ENCODE measurements at places on chromosomes 12 and 14.
A peak's percentile ranks its signal among the peaks of the same experiment; 100 is the strongest.

GRCh38 chr12:68190301-68190700 lies 30.8 kb upstream of the IFNG start:
- DNase-seq, result no peak

DNA sequence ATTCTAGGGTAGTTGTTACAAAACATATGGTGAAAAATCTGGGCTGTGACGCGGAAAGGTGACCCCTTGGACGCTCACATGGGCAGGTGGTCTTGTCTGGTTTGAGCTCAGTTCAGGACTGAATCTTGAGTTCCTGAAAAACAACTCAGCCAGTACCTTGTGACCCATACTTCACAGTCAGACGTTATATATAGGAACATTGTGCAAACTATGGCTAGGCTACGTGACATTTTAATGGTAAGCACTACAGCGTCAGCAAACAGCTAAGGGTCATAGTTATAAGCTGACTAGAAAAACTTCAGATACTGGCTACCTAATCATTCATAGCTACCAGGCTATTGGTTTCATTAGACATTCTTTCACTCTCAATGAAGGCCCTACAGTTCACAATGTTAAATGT lies 14.8 kb upstream of the EDDM3A start:
- DNase-seq, result no peak

DNA sequence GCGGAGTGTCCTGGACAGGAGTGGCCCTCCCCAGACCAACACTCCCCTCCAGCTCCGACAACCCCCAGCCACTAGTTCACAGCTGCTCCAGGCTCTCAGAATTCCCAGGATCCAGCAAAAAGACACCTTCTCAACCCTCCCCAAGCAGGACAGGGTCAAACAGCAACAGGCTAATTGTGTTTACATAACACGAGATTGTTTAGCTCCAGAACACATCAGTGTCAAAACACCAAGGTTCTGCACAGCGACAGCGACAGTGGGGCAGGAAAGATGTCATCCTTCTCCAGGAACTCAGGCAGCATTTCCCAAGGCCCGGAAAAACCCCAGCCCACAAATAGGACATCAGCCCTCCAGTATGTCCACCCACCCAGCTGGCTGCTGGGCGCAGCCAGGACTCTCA lies 16.5 kb downstream of the ITPK1 start:
- no peak for DNase-seq

GRCh38 chr14:52235866-52236510 lies 31.5 kb upstream of the PTGDR start:
- no peak for DNase-seq

GRCh38 chr12:88035907-88036289 lies 6.7 kb upstream of the C12orf50 start:
- DNase-seq, result no peak

DNA sequence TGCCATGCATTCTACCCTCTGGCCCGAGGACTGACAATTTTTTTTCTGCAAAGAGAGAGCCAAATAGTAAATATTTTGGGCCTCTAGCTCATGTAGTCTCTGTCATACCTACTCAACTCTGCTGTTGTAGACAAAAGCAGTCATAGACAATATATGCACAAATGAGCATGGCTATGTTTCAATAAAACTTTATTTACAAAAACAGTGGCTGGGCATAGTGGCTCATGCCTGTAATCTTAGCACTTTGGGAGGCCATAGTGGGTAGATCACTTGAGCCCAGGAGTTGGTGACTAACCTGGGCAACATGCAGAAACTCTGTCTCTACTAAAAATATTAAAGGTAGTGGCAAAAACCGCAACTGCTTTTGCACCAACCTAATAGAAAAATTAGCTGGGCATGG lies 153.7 kb upstream of the BTG1 start:
- DNase-seq, result no peak

DNA sequence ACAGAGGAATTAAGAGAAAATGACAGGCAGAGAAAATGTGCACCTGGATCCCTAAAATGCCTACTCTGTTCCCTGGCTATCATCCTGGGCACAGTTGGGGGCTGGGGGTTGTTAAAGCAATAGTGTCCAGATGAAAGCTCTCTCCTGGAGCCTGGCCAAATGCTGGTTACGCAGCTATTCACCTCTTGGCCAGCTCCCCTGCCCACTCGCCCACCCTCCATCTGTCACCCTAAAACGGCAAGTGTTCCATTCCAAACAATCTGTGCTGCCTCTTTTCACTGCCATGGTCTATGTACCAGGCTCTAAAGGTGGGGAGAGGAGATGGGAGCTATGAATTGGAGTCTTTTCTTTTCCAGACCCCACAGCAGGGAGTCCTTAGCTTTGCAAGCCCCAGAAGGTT lies 24.7 kb upstream of the NPFF start:
- no peak for DNase-seq

DNA sequence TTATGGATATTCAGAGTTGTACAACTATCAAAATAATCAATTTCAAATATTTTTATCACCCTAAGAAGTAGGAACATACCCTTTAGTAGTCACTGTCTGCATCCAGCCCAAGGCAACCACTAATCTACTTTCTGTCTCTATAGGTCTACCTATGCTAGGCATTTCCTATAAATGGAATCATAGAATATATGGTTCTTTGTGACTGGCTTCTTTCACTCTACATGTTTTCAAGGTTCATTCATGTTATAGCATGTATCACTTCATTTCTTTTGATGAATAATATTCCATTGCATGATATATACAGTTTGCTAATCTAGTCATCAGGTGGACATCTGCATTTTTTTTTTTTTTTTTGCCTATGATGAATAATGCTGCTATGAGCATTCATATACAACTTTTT lies 112.4 kb downstream of the PPP1R12A start:
- no peak for DNase-seq

DNA sequence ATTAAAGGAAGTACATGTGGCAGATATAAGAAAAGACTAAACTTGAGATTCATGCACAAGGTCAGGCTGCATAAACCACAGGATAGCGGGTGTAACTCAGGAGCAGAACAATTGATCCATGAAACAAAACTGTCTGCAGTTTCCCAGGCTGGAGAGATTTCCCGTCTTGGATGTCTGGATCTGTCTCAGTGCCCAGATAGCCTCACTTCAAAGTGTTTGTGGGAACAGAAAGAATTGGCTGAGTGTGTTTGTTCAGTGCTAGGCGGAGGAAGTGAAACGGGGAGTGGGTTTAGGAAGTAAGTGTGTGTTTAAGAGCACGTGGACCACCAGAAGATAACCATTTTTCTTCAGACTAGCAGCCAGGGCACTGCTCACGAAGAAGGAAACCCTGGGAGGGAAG lies 1.4 kb upstream of the RNASE10 start:
- DNase-seq, result no peak

- peak; percentile 97 for DNase-seq
Measured at GRCh38 chr12:124422570-124423523, 128.0 kb downstream of the RFLNA start.

GRCh38 chr14:53943751-53944083 lies 12.9 kb downstream of the BMP4 start:
- DNase-seq, result no peak

GRCh38 chr14:80570930-80571298 lies 359.6 kb upstream of the DIO2 start:
- DNase-seq, result no peak

DNA sequence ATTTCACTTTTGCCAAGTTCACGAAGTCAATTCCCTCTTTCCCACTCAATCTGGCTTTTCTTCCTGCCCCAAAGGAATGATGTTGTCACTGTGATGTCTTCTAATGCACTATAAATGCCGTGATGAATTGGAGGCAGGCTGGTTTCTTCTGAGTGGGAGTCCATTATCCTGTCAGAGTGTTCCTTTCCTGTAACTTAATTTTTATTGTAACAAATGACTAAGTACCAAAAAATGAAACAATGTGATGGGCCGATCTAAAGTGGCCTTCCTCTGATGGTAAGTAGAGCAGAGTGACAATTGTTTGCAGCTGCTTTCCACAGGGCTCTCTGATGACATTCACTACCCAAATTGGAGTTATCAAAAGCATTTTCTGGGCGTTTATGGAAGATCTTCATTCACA lies 22.2 kb downstream of the TMEM30B start:
- DNase-seq, result peak; percentile 69

- peak; percentile 70 for DNase-seq
Measured at GRCh38 chr12:120534703-120535655, 823 bp downstream of the RNF10 start.

GRCh38 chr12:112188130-112188830 lies 62.9 kb downstream of the TRAFD1 start:
- DNase-seq, result no peak

GRCh38 chr12:110913119-110914056 lies 7.0 kb downstream of the MYL2 start:
- no peak for DNase-seq

GRCh38 chr12:105474672-105475071 lies 144.2 kb downstream of the C12orf75 start:
- peak; percentile 54 for DNase-seq

- DNase-seq, result peak; percentile 9
Measured at GRCh38 chr14:103846543-103847450, 578 bp downstream of the PPP1R13B start.

- no peak for DNase-seq
Measured at GRCh38 chr12:38949363-38949762, 44.0 kb upstream of the CPNE8 start.

- DNase-seq, result peak; percentile 92
Measured at GRCh38 chr14:59278111-59278510, 89.6 kb downstream of the DAAM1 start.

DNA sequence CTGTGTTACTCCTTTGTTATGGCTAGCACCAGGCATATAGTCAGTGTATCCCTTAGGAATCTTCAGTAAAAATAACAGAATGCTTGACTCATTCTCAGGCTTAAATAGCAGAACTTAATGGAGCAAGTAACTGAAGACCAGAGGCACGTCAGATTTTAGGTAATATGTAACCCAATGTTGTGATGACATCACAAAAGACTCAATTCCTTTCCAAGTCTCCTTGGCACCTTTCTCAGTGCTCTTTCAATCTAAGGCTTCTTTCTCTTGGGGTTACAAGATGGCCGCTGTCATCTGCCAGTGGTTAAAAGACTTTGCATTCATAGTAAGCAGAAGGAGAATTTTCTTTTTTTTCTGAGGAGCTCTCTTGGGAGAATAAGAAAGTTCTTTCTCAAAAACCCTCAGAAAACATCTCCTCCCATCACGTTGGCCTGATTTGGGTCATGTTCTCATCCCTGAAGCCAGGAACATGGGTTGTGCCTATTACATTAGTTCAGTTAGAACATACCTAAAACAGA lies 33.4 kb upstream of the DCN start:
- DNase-seq, result peak; percentile 82

- no peak for DNase-seq
Measured at GRCh38 chr12:22715254-22715653, 90.3 kb downstream of the ETNK1 start.

GRCh38 chr12:92369636-92370035 lies 224.0 kb upstream of the BTG1 start:
- DNase-seq, result peak; percentile 23

DNA sequence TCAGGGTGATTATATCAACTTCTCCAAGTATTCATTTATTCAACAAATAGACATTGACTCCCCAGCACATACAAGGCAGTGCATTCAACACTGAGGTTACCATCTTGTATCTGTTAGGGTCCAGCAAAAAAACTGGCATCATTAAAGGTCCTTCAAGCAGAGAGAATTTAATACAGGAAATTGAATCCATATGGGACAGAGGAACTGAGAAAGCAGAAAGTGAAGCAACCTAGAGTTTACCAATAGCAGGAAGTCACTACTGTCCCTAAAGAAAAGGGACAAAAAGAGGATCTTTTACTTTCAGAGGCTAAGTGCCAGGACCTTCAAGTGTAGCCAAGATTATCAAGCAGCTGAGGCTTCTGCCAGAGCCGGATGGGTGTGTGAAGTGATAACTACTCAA lies 237.8 kb upstream of the TBX3 start:
- DNase-seq, result no peak

DNA sequence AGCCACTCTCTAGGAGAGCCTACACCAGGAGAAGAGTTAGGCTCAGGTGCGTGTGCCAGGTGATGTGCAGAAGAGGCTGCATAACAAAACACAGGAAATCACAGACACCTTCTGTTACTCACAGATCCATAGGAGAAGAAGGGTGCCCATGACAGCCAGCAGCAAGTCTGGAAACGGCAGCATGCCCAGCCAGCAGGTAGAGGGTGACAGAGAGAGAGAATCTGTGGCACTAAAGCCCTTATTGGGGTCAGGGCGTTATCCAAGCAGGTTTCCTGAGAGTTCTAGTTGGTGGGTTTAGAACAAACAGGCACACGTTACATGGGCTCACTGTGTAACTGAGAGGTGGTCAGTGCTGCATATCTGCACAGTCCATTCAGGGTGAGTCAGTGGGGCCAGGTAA lies 14.9 kb upstream of the SLC8A3 start:
- DNase-seq, result no peak

DNA sequence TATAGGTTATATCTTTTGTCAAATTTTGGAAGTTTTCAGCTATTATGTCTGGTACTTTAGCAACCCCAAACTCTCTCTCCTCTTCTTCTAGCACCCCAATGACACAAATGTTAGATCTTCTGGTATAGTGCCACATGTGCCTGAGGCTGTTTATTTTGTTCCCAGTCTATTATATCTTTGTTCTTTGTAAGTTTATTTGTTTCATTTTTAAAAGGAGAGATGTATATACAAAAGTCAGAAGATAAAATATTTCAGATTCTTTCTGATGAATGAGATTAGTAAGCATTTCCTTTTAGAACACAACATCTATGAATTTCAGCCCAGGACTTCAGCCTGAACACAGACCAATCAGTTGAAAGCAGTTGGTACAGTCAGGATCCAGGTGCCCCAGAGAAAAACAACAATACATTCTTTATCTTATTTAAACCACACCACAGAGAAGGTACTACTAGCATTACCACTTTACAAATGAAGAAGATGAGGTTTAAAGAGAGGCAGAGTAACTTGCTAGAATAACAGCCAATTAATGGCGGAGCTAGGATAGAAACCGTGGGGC lies 114.1 kb upstream of the BTG1 start:
- DNase-seq, result no peak

- no peak for DNase-seq
Measured at GRCh38 chr12:3572560-3572959, 81.6 kb downstream of the PRMT8 start.

DNA sequence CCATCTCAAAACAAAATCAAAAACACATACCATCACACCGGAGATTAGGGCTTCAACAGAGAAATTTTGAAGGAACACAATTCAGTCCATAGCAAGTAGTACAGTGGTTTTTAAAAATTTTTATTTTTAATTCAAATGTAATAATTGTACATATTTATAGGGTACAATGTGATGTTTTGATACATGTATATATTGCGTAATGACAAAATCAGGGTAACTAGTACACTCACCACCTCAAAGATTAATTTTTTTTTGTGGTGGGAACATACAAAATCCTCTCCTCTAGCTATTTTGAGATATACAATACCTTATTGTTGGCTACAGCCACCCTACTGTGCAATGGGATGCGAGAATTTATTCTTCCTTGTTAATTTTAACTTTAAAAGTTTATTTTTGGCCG lies 26.0 kb upstream of the ETFBKMT start:
- DNase-seq, result no peak

DNA sequence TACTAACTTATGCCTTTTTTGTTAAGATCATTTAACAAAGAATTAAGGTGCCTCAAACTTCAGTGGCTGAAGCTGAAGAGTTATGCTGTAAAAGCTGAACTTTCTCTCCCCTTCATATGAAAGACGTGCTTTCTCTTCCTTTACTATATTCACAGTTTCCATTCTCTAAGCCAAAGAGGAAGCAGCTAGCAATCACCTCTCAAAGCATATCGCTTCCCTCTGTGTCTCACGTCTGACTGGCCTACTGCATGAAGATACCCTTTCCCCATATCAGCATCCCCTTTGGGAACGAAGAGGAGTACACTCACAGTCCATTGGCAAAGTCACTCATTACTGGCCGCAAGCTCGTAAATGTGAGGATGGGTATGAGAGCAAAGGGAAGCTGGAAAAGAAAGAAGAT lies 34.9 kb downstream of the SLC11A2 start:
- no peak for DNase-seq

- peak; percentile 35 for DNase-seq
Measured at GRCh38 chr12:2535583-2536204, 259.1 kb upstream of the FKBP4 start.

All from fibroblast of skin of scalp (primary cell).